H9 (cell line): ENCODE measurements at places on chromosomes 16 and 17.
A peak's percentile ranks its signal among the peaks of the same experiment; 100 is the strongest.

DNA sequence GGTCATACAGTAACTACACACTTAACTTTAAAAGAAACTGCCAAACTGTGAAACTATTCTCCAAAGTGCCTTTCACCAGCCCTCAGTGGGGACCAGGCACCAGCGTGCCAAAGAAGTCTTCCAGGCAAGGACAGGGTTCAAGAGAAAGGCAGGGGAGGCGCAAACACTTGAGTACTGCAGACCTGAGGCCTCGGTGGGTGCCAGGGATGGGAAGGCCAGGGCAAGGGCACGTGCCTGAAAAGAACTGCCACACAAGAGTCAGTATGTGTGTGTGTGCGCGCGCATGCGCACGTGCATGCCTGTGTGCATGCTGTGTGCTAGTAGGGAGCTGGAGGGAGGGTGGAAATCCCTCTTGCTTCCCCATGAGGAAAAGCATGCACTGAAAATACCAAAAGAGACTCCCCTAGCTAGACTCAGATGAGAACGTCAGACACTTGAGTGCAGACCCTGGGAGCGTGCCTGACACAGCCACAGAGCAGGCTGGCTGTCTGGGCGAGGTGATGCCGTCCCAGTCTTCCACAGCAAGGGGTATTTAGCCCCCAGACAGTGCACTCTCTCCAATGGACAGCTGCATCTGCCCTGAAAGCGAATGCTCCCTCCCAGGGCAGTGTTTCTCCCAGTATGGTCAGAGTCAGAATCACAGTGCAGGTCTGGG lies 40.1 kb upstream of the GSG1L start:
- DNase-seq, result no peak

GRCh38 chr17:2943981-2944380 lies 119.4 kb downstream of the OR1D5 start:
- DNase-seq, result no peak

- no peak for DNase-seq
These were observed 407.1 kb downstream of the WWOX start for GRCh38 chr16:78506367-78507193.

- no peak for DNase-seq
These were observed 14.2 kb downstream of the SNF8 start for GRCh38 chr17:48930435-48930873.

GRCh38 chr16:85004587-85005205 lies 6.6 kb downstream of the ZDHHC7 start:
- DNase-seq, result no peak

DNA sequence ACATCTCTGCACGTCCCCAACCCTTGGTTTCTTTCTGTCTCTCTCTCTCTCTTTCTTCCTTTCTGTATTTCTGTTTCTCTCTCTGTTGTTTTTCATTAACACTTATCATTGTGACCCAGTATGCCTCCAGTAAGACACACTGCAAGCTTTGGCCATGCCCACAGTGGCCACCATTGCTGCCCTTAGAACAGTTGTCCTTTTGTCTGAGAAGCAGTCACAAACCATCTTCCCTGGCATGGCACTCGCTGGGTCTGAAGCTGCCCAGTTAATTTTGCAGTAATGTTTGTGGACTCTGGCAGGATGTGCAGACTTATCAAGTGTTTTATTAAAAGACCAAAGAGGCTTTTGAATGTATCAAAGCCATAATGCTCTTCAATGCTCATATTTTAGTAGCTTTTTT lies 146.9 kb downstream of the MSI2 start:
- no peak for DNase-seq

GRCh38 chr16:54783226-54783625 lies 147.4 kb upstream of the IRX5 start:
- no peak for DNase-seq

DNA sequence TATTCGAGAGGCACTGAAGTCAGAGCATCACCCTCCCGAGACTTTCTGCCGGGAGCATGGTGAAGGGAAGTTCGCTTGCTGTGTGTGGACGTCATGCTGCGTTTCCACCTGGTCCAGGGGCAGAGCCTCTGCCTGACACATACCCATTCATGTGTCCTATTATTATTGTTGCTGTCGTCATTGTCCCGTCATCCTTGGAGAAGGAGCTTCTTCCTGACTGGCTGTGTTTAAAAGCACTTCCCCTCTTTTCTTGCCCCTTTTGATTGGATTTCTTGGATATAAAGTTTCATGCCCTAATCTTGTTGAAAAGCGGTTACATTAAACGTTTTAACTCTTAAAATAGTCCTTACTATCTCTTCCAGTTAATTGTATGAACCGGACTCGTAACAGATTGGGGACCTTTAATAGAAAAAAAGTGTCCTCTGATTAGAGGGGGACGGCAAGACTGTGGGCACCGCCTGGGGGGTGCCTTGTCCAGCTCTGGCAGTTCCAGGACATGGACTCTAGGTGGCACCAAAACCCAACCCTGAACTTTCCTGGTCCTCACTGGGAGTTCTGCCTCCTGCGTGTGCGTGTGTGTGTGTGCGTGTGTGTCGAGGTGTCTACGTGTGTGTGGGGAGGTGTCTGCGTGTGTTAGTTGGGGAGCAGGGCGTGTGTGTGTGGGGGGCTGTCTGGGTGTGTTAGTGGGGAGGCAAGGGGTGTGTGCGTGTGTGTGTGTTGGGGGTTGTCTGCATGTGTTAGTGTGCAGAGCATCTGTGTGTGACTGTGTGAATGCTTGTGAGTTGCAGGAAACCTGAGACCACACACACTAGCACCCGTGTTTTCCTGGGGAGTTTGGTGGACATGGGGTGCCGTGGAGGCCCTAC lies 133.3 kb upstream of the CIBAR2 start:
- DNase-seq, result peak; percentile 71

DNA sequence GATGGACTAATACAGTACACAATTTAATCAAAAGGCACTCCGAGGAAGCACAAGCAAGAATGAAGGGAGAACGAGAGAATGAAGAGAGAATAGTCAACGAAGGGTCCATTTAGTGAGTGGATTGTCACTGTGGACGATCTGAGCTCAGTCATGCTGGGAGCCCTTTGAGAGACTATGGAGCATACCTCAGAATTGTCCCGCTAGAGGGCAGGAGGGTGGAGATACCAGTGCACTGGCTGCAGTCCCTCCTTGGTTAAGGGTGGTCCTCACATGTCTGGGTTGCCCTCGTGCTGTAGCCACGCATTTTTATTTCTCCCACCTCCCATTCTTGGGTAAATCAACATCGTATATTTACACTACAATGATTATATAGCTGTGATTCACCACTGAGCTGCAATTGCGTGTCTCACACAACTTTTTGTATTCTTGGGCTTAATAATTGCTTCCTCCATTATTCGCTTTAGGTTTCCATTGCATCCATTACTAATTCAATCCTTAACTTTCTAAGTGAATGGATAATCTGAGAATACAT lies 33.2 kb upstream of the FAM20A start:
- DNase-seq, result no peak

GRCh38 chr17:12646761-12647422 lies 18.8 kb upstream of the MYOCD start:
- DNase-seq, result no peak

DNA sequence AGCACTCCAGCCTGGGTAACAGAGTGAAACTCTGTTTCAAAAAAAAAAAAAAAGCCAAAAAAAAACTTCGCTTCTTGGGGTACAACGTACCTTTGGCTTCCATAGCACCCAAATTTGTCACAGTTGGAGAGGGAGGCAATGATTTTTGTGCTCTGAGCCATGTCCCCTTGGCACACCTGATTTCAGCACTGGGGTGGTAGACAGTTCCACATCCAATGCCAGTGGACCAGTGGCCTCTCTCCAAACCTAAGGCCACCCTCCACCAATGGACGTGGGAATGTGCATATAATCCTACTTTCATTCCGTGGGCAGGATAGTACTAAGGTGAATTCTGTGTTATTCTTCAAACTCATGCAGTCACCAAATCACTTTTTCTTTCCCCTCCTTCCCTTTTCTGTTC lies 47.5 kb downstream of the SALL1 start:
- no peak for DNase-seq

DNA sequence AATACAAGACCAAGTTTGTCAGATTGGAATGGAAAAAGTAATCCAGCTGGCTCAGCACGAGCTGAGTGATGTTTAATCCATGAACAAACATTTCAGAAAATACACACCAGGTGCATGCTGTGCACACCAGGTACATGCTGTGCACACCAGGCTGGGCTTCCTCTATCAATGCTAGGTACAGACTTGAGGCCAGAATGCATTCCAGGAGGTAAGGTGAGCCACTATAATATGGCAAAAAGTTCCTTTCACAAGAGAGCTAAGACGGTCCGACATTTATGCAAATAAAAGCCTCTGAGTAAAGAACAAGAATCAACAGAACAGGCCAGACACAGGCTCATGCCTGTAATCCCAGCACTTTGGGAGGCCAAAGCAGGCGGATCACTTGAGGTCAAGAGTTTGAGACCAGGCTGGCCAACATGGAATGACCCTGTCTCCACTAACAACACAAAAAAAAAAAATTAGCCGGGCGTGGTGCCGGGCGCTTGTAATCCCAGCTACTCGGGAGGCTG lies 128.2 kb downstream of the ZNF778 start:
- DNase-seq, result no peak

DNA sequence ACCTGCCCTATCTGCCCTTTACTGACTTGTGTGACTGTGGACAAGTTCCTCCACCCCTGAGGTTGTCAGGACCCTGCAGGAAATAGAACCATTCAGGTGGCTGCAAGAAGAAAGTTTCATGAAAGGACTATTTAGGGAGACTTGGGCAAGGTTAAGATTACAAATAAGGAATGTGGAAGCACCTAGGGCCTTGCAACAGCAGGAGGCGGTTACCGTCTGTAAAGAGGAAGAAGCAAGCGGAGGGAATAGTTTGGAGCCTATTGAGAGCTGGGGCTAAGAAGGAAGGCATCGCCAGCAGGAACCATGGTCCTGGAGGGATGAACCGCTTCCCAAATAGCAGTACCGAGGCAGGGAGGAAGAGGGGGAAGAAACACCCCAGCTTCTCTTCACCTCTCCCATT lies 132.4 kb downstream of the PRKCB start:
- DNase-seq, result no peak

GRCh38 chr17:7867881-7868329 lies 10.1 kb downstream of the CYB5D1 start:
- DNase-seq, result no peak

DNA sequence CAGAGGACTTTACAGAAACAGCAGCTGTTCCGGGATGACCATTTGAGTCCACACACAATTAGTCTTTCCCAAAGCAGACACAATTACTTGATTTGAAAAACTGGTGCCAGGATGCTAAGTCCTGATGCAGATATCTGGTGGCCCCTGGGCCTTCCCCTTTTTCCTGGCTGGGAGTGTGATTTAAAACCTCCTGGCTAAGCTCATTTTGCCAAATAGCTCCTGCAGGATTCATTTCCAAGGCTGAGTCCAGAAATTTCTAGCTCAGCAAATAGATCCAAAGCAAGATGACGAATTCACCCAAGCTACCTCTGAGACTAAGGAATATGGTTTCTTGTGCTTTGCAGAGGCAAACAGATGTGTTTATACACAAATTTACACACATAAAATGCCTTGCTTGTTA lies 422.2 kb downstream of the CA10 start:
- no peak for DNase-seq

DNA sequence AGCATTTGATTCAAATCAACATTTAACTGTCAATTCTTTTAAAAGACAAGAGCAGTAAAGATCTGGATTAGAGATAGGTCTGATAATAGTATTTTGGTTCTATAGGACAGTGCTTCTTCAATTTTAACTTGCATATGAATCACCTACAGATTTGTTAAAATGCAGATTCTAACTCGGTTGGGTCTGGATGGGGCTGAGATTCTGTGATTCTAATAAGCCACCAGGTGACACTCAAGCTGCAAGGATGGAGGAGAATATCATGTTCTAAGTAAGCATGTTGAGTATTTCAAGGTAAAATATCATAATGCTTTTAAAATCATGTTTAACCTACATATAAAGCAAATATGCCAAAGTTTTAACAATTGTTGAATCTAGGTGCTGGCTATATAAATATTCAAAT lies 15.8 kb downstream of the TSPOAP1 start:
- no peak for DNase-seq

- no peak for DNase-seq
These were observed 42.0 kb upstream of the ETV4 start for GRCh38 chr17:43588121-43588520.

DNA sequence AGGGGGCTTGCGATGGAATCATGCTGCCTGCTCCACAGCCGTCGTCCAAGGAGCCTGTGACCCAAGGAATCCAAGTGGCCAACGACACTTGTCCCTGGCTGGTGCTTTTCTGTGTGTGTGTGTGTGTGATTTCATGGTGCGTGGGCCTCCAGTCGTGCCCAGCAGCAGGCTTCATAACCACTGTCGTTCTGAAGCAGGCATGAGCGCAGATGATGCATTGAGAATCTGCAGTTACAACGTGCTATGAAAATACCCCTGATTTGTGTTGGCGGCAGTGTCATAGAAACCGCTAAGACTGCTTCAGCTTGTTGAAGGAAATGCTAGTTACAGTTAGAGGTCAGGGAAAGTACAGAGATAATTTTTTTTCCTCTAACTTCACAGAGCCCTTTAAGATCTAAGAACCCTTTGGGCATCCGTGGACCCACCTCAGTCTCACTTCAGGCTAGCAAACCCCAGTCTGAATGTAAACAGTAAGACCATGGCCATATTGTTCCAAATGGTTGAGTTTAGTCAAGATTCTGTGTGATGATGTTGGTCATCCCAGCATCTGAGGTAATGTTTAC lies 15.6 kb downstream of the C16orf90 start:
- no peak for DNase-seq

DNA sequence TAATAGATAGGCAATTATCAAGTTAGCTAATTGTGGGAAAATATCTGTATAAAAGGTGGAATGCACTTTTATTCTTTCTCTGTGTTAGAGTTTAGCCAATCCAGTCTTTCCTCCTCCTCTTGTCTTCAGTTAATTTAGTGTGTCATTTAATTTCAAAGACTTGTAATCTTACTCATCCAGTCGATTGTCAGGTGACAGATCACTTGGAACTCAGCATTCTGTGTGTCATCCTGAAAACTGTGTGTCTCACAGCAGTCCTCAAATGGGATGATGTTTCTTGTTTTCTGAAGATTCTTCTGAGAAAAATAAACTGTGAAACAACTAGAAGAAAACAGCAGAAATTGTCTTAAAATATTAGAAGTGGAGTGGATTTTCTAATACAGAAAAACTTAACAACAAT lies 290 bp upstream of the KRTAP4-1 start:
- no peak for DNase-seq

GRCh38 chr16:11349599-11350276 lies 4.5 kb downstream of the RMI2 start:
- DNase-seq, result no peak

DNA sequence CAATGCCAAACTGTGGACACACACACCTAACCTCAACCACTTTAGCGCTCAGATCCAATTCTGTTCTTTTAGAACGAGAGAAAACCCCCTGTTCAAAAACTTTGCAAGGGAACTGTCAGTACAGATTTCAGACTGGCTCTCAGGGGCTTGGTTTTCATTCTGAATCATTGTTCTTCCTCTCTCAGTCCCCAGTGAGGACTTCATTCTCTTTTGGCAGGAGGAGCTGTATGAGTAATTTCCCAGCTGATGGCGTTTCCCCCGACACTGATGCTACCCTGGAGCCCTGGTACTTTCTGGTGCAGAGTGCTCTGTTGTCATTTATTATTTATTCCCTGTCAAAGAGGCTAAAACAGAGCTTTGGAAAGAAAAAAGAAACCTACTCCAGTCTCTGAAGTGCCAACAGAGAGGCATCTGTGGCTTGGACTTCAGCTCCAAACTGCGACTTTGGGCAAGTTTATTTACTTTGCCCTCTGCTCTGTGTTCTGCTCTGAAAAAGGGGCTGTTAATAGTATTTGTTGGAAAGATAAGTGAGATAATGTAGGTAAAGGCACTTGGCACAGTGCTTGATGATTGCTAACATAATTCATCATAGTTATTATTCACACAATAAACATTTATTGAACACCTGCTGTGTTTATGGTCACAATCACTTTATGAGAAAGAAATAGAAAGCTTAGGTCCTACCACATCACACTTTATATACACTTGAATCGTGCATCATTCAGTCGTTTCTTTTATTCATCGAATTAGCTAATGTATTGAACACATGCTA lies 28.3 kb downstream of the ETV4 start:
- no peak for DNase-seq
